ENCODE measurements at places on chromosomes 1 and 21.
A peak's percentile ranks its signal among the peaks of the same experiment; 100 is the strongest.

DNA sequence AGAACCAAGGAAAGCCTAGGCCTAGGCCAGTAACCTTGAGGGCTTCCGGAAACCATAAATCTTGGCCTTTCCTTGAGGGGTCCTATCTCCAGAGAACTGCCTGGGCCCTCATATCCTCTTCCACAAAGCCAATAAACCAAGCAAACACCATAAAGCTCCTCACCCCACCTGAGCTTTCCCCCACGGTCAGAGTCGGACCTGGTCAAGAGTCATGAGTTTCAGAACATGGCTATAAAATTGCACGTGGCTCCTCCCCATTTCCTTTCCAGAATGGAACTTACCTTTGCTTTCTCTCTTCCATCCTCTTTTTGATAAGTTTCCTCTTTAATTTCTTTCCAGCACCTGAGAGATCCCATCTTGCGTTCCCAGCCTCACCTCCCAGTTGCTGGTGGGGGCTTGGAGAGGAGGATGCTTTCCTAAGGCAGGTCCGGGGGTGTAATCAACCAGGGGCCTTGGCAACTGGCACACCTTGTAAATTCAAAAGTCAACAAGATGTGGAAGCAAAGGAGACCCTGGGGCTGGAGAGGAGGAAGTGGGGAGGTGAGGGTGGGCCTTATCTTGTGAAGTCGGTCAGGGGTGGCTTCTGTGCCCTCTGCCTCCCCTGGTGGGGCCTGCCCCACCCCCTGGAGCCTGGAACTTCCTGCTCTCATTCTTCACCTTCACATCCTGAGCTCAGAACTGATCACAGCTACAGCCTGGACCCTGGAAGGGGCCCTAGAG, 259.9 kb downstream of the FOXD2 start:
- DNase-seq, result no peak

- DNase-seq, result no peak
Observed at GRCh38 chr1:88700425-88701013, 16.4 kb downstream of the PKN2 start.

DNA sequence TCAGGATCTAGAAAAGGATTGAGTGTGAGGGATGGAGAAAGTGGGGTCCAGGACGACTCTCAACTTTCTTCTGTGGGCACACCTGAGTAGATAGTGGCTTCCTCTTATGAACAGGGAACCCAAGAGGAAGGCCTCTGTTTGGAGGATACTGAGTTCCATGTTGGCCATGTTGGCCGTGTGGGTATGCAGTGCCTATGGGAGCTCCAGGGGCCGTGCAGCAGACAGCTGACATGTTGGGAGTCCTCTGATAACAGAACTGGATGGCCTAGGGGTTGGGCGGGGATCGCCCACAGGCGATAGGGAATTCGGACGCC, 43.0 kb downstream of the TMEM53 start:
- no peak for DNase-seq

GRCh38 chr1:2318314-2319278, 72.8 kb downstream of the MORN1 start:
- no peak for DNase-seq

DNA sequence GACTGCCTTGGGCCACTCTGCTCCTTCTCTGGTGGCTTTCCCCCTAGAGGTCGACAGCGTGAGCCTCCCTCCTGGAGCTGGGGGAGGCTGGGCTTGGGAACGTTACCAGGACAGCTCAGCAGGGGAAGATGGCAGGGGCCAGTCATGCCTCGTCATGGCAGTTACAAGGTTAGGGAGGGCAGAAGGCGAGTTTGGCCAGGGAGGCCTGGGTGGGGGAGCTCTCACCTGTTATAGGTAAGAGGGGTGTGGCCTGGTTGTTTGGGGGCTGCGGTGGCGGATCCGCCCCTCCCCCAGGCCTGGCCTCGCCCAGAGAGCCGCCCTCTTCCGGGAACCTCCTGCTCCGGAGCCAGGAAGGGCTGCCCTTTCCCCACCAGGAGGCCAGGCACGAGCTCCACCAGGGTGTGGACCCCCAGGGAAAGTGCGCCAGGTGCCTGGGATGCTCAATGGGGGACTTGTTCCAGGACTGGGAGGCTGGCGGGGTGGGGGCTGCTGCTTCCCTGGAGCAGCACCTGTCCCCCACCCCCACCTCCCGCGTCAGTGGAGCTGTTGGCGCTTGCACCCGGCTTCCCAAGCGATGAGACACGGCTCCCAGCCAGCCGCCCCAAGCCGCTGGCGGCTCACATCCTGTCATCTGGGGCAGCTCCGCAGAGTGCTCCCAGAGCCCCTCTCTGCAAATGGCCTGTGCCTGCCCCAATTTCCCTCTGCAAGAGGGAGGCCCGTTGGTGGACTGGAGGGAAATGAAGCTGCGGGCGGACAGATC, 23.6 kb upstream of the PKP1 start:
- DNase-seq, result no peak

DNA sequence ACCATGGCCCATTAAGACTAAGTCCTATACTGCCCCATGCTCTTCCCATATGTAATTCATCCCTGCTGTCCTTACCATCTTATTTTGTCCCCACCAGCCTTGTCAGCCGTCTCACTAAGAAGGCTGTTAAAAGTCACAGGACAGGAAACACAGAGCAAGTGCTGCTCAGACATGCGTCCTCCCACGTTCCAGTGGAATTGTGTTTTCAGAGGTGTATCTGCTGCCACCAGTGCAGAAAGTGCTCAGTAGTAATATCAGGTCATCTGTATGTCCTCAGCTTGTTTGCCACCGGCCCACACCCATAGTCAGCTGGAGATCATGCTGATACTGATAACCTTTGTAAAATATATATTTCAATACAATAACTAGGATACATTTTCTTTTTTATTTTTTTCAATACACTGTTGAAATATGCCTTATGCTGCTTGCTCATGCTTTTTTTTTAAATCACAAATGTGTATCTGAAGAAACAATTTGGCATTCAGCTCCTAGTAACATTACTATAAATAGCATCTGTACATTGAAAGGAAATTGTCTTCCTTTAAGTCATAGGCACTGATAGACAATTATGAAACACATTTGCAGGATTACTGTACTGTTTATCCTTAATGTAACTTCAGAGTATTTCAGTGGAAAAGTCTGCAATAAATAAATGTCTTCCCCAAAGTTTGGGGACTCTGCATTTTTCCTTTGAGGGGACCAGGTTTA, 156.9 kb downstream of the EDEM3 start:
- DNase-seq, result no peak

- DNase-seq, result no peak
Observed at GRCh38 chr1:234605983-234606783, 3.8 kb downstream of the IRF2BP2 start.

DNA sequence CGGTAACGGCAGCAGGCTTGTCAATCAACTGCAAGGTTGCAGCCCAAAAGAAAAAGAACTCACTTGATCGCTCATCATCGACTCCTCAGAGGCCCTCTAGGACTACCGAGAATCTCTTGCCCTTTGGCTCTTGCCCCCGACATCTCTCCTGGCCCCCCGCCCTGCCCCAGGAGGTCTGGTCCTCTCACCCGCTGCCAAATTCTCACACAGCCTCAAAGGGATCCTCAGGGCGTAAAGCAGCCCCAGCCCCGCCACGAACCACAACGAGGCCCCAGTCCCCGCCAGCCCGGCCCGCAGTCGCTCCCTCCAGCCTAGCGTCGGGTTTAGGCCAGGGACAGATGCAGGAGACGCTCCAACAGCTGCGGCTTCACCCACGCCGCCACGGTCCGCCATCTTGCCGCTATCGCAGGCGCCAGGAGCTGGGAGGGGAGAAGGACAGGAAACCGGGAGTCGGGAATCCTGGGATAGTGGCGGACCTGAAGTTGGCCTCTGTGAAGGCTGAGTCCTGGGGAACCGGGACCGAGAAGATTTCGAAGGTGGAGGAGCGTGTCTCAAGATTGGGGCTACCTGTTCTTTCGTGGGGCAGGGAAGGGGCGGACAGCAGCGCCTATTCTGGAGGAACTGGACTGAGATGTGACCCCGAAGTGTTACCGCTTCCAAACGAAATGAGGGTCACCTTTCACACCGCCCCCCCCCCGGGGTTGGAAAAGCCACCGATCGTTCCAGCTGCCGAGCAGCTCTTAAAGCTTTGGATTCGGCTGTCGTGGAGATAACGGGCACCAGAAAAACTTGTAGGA, at the start of gene ST7L:
ST7L (minus strand) TSS at position 421 of the 797 bp plus-strand sequence; CDS start at position 393, 28 bp downstream.
- peak; percentile 42 for DNase-seq

GRCh38 chr1:200037904-200038303, 10.4 kb downstream of the NR5A2 start:
- DNase-seq, result no peak

DNA sequence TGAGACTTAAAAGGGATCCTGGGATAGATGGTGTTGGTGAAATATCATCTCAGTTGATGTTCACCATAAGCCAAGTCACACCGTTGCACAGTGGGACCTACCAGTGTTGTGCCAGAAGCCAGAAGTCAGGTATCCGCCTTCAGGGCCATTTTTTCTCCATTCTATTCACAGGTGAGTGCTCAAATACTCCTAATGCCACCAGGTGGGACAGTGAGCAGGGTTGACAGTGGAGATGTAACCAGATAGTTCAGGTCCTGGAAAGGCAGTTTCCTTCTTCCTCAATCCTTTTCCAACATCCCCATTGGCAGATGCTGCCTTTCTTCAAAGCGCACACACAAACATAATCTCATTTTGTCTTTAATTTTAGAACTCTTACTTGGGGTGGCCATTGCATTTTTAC, 11.6 kb downstream of the CD160 start:
- no peak for DNase-seq

DNA sequence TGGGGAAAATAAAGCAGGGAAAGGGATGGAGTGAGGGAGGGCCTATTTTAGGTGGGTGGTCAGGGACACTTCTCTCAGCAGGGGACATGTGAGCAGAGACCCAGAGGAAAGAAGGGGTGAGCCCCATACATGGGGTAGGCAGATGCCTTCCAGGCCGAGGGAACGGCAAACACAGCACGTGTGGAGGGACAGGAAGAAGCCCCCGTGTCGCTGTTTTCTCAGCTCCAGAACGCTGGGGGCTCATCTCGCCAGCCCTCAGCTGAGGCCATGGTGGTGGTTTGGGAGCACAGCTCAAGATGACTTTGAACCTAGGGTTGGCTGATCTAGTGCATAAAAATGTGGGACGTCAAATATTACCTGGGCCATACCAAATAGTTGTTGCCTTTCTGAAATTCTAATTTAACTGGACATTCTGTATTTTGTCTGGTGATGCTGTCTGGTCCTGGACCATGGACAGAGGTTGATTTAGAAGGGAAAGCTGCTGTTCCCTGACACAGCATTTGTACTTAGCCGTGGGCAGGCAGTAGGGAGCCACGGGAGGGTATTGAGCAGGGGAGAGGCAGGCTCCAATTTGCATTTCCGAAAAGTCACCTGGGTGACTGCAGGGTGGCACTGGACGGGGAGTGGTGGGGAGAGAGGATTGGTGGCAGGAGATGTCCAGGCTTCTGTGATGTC, 53.1 kb upstream of the RUNX3 start:
- DNase-seq, result no peak

- DNase-seq, result no peak
Observed at GRCh38 chr1:187294421-187295201, 465.9 kb downstream of the PLA2G4A start.

- peak; percentile 11 for DNase-seq
Observed at GRCh38 chr1:150973836-150974579, 627 bp downstream of the CERS2 start.

GRCh38 chr21:35020436-35020835, 28.7 kb downstream of the RUNX1 start:
- DNase-seq, result no peak

DNA sequence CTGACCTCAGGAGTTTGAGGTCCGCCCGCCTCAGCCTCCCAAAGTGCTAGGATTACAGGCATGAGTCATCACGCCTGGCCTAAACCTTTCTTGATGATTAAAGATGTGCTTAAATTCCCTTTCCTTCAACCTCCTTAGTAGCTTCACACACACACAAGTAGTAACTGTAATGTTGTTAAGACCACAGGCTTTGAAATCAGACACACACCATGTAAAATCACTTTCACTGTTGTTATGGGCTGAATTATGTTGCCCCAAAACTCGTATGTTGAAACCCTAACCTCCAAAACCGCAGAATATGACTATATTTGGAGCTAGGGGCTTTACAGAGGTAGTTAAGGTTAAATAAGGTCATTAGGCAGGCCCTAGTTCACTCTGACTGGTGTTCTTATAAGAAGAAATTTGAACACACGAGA, 180.2 kb downstream of the NR5A2 start:
- DNase-seq, result no peak

All from stimulated activated CD4-positive, alpha-beta T cell treated with anti-CD3 and anti-CD28 coated beads, Interleukin-15, amount 100 ng/mL, for 48 hours (primary cell).